Left lung (tissue), 14 donors: ENCODE measurements at places on chromosomes 13 and 19. TPM values are rescaled to one million over a fixed set of nuclear protein-coding genes. Genes with fewer than 3 reads are reported as not detected.

DNA sequence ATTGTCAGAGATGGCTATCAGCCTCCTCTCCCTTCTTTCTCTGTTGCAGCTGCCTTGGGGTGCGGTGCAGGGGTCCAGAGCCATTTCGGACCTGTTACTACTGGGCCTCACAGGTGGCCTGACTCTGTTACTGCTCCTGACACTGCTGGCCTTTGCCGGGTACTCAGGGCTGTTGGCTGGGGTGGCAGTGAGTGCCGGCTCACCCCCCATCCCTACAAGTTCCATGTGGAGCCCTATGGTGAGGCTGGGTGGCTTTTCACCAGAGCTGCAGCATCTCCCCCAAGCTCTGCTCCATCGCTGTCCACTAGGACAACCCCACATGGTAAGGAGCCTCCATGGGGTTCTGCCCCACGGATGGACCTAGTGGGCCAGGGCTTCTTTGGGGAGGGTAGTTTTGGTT lies 13.7 kb upstream of the ZNF492 start:
- H3K36me3 ChIP-seq, result no peaks in the 10 kb centered on the region
- H3K4me3 ChIP-seq, result no peak overlapping the region
- H3K27ac ChIP-seq, result no peak overlapping the region
- no peaks in the 10 kb centered on the region for H3K4me1 ChIP-seq
- no peak for DNase-seq

GRCh38 chr13:113656831-113657671 lies 947 bp downstream of the ATP4B start:
- H3K27ac ChIP-seq, result no peak overlapping the region
- DNase-seq, result peak; percentile 26
- H3K4me3 ChIP-seq, result no peak overlapping the region
- no peaks in the 10 kb centered on the region for H3K27me3 ChIP-seq
- H3K36me3 ChIP-seq, result no peaks in the 10 kb centered on the region
- no peaks in the 10 kb centered on the region for H3K4me1 ChIP-seq

GRCh38 chr19:12985049-12985776 lies 10.1 kb upstream of the NFIX start:
- H3K27me3 ChIP-seq, result peaks cover 12% of the 10 kb centered on the region
- H3K4me1 ChIP-seq, result peaks cover 21% of the 10 kb centered on the region
- no peak overlapping the region for H3K4me3 ChIP-seq
- H3K27ac ChIP-seq, result no peak overlapping the region
- H3K36me3 ChIP-seq, result no peaks in the 10 kb centered on the region

DNA sequence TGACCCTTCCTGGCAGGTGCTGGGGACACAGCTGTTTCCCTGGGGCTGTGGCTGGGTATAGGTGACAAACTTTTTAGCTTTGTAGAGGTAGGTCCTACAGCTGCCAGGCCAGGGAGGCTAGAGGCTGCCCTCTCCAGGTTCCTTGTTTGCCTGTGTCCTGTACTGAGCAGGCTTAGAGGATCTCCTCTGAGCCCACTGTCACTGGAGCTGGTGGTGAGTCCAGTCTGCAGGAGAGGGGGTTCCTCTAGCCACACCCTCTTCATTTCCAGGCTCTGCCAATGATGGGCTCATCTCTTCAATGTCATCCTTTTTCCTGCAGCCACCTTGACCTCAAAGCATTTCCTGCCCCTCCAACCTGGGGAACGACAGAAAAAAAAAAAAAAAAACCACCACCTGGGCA lies 12.6 kb upstream of the RAB11B start:
- no peaks in the 10 kb centered on the region for H3K4me1 ChIP-seq
- DNase-seq, result no peak
- peaks cover 17% of the 10 kb centered on the region for H3K36me3 ChIP-seq
- no peak overlapping the region for H3K4me3 ChIP-seq
- H3K27me3 ChIP-seq, result no peaks in the 10 kb centered on the region
- no peak overlapping the region for H3K27ac ChIP-seq

DNA sequence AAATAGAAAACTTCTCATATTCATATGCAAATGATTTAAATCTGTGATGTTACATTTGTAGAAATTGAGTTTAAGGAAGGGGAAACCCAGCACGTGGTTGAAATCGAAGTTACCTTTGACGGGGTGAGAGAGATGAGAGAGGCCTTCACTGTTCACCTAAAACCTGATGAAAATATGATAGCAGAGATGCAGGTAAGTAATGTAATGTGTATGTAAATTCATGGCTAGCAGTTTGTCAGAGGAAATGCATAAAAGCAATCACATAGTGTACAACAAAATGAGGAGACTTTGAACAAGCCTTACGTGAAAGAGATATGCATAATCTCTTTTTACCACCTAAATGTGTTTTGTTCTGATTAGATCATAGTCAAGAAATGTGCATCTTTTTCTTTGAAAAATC lies 134.6 kb downstream of the STOML3 start:
- no peaks in the 10 kb centered on the region for H3K27me3 ChIP-seq
- no peak overlapping the region for H3K27ac ChIP-seq
- no peaks in the 10 kb centered on the region for H3K36me3 ChIP-seq
- no peaks in the 10 kb centered on the region for H3K4me1 ChIP-seq
- DNase-seq, result no peak

DNA sequence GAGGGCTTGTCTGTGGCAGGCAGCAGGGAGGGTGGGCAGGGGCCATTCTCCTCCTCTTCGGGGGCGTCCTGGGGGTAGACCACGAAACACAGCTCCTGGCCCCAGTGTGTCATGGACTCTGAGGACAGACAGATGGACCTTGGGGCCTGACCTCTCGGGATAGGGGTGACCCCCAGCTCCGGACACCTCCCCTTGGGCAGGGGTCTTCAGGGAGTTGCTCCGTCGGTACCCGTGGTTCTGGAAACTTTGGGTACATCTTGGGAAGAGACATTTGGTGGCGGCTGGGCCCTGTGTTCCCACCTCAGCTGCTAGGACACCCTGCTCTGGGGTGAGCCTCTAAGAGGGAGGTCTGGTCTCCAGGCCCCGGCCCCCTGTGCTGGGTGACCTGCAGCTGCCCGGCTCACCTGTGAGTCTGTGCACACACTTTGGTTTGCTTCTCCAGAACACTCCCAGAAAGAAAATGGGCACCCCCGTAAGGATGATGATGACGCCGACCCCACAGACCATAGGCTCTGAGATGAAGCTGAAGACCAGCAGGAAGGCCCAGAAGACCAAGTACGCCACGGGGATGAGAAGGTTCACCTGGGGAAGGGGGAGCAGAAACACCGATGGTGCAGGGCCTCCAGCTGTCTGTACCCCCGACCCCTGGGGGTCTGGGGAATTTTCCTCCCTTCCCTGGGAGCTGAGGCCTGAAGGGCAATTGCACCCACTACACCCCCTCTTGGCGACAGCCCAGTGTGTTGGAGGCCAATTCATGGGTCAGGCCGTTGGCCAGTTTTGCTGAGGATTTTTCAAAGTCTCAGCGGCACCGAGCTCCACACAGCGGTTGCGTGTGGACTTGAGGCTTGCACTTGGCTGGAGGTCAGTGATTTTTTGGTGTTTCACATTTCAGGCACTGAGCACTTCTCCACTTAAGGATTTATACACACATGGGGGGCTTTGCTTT lies 15.0 kb downstream of the LRP3 start:
- H3K27me3 ChIP-seq, result peaks cover 6% of the 10 kb centered on the region
- no peaks in the 10 kb centered on the region for H3K4me1 ChIP-seq
- no peak overlapping the region for H3K27ac ChIP-seq
- no peaks in the 10 kb centered on the region for H3K36me3 ChIP-seq
- no peak for DNase-seq

DNA sequence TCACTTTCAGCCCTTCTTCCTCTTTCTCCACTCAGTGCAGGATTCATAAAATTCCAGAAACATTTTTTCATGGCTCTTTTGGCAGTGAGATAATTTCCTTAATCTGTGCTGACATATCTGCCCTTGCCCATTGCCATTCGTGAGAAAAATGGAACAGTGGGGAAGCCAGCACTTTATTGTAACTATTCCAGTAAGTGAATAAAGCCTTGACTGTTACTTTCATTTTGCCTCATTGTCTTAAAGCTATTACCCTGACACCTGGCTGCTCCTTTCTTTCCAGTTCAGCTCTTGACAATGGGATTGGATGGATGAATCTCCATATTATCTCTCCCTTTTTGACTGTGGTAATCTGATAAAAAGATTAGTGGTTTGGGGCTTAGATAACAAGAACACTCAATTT lies 1068.1 kb upstream of the PCDH20 start:
- H3K36me3 ChIP-seq, result no peaks in the 10 kb centered on the region
- H3K4me1 ChIP-seq, result no peaks in the 10 kb centered on the region
- DNase-seq, result no peak
- H3K27ac ChIP-seq, result no peak overlapping the region

- H3K27ac ChIP-seq, result no peak overlapping the region
- H3K4me1 ChIP-seq, result no peaks in the 10 kb centered on the region
- peaks cover 67% of the 10 kb centered on the region for H3K36me3 ChIP-seq
- H3K4me3 ChIP-seq, result no peak overlapping the region
- DNase-seq, result no peak
These were observed 1.9 kb upstream of the TEKTIP1 start for GRCh38 chr19:3537101-3537437.

DNA sequence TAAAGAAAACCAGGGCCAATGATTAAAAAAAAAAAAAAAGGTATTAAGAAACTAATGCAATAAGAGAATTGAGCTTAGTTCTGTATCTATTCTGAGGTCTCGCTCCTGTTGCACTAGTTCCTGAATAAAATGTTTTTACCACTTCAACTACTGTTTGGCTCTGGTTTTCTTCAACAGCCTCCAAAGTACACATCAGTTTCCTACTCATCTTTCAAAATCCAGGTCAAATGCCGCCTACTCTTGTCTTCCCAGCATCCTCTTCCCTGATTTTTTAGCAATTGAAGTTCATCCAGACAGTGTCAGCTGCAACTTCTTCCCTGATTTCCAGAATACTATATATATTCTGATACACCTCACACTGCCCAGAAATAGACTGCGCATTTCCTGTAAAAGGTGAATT lies 1.4 kb upstream of the RCBTB1 start:
- DNase-seq, result no peak
- peaks cover 9% of the 10 kb centered on the region for H3K36me3 ChIP-seq
- peaks cover 24% of the 10 kb centered on the region for H3K4me1 ChIP-seq
- H3K27me3 ChIP-seq, result no peaks in the 10 kb centered on the region
- H3K27ac ChIP-seq, result no peak overlapping the region

- H3K27ac ChIP-seq, result no peak overlapping the region
- no peaks in the 10 kb centered on the region for H3K36me3 ChIP-seq
- H3K27me3 ChIP-seq, result peaks cover 4% of the 10 kb centered on the region
- DNase-seq, result no peak
These were observed 380.4 kb downstream of the PCDH9 start for GRCh38 chr13:66849706-66850105.

Gene CASP14
- total RNA-seq, result not detected

Gene KLK2
- total RNA-seq, result not detected

Gene CPAMD8
- 13.1 TPM for total RNA-seq
